ENCODE measurements at places on chromosomes 13 and 19.

DNA sequence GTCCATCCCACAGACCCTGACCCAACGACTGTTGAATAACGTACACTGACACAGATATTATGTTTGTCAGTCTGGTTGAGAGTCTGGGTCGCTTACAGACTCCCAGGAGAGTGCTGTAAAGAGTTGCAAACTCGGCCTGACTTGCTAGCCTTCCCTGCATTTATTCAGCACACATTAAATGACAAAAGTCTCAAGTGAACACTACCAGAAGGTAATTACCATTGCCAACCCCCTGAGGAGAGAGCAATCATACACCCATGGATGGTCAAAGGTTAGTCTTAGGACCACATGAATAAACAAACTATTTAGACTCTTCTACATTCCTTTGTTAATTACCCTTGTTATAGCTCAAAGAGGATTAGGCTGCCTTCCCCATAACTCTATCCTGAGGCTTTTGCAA is 1048.6 kb downstream of the PCDH17 start:
- no peak for DNase-seq

GRCh38 chr13:74068471-74068870 is 65.7 kb downstream of the KLF12 start:
- no peak for DNase-seq

- DNase-seq, result no peak
Observed at GRCh38 chr13:36183901-36184300, 30.5 kb downstream of the SOHLH2 start.

- DNase-seq, result no peak
Observed at GRCh38 chr19:17450264-17451075, 2.0 kb upstream of the TMEM221 start.

DNA sequence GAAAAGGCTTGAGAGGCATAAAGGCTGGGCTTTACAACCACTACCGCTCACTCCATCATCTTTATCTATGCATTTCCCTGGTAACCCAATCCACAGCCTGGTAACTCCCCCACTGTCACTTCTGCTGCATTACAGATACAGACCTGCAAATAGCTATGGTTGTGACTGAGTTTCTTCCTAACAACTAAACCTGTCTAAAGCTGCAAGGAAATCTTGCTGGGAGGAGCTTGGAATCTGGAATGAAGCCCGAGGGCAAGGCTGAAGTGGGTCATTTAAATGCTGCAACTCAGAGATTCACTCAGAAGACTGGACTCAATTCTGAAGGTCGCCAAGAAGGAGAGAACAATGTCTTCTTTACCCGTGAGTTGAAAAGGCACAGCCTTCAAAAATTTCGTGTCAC is at the start of gene LGALS13:
Gene LGALS13 (plus strand): TSS at position 301 of the 400 bp plus-strand sequence. CDS start 45 bp downstream, at position 346.
- no peak for DNase-seq

GRCh38 chr19:48329167-48329891 is 4.0 kb downstream of the EMP3 start:
- DNase-seq, result peak; percentile 37

GRCh38 chr13:27375686-27376326 is 48.6 kb upstream of the GTF3A start:
- DNase-seq, result peak; percentile 48

DNA sequence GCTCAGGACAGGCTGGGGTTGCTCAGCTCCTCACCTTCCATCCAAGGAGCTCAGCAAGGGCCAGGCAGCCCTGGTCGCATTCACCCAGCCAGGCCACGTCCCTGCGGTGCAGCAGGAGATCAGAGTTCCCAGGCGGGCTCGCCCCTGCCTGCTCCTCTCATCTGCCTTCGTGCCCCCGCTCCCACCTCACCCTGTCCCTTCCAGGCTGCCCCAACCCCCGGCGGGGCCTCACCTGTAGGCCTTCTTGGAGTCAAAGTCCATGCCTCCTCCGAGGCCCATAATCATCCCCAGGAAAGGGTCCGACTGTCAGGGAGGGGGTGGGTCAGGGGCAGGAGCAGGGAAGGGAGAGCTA is 1.3 kb upstream of the RINL start:
- DNase-seq, result no peak

DNA sequence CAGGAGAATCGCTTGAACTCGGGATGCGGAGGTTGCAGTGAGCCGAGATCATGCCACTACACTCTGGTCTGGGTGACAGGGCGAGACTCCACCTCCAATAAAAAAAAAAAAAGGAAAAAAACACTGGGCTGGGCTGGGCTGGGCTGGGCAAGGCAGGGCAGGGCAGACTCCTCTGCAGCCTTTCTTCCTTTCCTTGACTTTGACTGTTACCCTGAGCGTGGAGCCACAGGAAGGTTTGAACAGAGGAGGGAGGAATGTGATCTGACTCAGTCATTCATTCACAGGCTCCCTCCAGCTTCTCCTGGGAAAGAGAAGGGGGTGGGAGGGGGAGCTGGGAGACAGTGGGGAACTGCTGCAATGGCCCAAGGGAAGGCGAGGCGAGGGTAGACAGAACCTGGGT is 2.7 kb upstream of the ACTN4 start:
- DNase-seq, result no peak

Data from effector memory CD8-positive, alpha-beta T cell (primary cell).